ENCODE measurements at places on chromosomes 2 and 18. TPM values are rescaled to one million over a fixed set of nuclear protein-coding genes. Genes with fewer than 3 reads are reported as not detected.
A peak's percentile ranks its signal among the peaks of the same experiment; 100 is the strongest.

Gene SERPINB12
- not detected for polyA plus RNA-seq

Gene C2orf74
- 49.8 TPM for polyA plus RNA-seq

Gene CLEC4F
- polyA plus RNA-seq = not detected

Gene STON1
- polyA plus RNA-seq = 0.17 TPM

GRCh38 chr2:27494284-27494943 lies 586 bp downstream of the FNDC4 start:
- no peak for DNase-seq

DNA sequence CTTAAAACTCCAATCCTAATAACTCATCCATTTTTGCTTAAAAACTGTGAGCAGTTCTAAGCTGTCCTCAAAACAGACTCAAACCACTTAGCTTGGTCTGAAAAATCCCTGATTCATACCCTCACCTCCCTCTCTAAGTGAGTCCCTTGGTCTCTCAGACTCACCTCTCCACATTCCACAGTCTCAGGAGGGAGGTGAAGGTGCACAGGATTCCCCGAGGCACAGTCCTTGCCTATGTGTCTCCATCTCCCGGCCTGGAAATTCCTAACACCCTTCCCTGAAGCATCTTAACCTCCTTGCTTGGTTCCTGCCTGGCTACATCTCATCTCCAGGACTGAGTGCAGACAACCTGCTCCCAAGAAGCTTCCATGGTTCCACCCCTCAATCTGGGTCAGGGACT lies 45.0 kb downstream of the CYRIA start:
- DNase-seq = no peak

DNA sequence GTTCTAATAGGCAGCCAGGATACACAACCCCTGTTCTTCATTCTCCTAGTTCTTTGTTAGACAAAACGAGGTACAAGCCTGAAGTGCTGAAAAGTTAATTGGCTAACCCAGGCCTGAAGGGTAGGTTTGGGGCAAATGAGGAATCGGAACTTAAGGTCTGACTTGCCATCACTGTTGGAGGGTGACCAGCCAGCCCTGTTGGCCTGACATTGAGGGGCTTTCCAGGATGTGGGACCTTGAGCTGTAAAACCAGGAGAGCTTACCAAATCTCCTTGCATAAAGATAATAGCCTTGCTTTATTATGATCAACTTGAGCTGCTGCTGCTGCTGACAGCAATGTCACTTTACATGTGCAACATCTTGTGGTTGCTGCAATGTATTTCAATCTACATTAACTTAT lies 256.0 kb downstream of the VAPA start:
- no peak for DNase-seq

GRCh38 chr18:11980163-11980493 lies 1.2 kb upstream of the IMPA2 start:
- DNase-seq = no peak

DNA sequence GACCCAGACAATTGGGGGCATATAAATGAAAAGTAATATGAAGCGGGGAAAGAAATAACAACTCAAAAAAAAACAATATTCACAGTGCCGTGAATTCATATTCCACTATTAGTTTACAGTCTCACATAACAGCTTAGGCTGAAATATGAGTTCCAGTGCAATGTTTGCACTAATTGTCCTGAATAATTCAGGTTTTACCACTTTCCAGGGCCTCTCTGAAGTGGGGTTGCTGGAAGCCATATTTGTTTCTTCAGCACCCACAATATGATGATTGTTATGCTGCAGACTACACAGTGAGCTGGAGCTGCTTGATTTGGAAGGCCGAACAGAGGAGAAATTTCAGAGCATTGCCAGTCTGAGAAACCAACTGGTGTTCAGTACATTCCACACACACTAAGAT lies 894.5 kb upstream of the ACVR2A start:
- no peak for DNase-seq

- no peak for DNase-seq
Observed at GRCh38 chr2:185796758-185797157, 58.2 kb downstream of the FSIP2 start.

- no peak for DNase-seq
Observed at GRCh38 chr2:20157193-20157891, 67.6 kb downstream of the SDC1 start.

DNA sequence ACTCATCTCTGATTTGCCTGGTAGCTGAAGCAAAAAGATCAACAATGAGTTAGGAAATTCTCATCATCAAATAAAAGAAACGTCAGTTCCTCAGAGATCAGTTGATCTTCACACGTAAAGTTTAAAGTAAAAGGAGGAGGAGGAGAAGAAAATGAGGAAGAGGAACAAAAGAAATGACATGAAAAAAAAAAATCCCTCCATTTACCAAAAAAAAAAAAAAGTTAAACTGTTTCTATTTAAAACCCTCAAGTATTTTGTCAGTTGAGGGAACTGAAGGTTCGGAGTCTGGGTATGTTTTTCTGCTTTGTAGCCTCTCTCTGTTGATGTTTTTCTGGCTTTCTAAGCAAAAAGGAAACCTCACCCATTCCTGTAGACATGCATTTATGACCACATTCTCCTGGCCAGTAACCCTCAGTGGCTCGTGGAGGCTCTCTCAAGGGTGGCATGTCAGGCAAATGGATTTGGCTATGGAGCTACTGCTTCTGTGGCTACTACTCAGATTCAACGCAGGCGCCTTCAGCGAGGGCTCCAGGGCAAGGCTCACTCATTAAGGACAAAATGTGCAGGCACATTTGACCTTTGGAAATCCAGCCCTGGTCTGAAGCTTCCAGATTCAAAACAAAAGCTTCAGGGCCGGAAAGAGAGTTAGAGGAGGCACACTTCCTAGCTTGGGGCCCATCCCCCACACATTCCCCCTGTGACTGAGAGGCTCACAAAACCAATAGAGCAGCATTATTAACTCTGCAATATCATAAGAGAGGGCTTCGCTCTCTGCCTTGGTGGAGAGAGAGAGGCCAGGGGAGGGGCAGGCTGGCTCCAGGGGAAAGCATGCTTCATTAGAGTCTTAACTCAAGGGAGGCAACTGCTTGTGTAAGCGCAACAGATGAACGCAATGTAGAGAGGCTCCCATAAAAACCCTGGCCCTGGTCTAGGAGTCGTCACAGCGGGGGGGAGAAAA lies 22.3 kb downstream of the KLF7 start:
- peak; percentile 75 for DNase-seq

DNA sequence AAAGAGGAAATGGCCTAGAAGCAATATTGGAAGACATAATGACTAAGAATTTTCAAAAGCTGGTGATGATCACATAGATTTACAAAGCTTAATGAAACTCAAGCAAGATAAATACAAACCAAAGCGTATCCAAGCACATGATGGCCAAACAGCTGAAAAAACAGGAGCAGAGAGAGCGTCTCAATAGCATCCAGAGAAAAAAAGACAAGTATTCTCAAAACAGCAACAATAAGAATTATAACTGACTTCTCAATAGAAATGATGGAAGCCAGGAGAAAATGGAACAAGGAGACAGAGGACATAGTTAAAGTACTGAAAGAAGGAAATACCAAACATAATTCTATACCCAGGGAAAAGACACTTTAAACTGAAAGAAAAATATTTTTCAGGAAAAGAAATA lies 437.2 kb upstream of the TNP1 start:
- no peak for DNase-seq

DNA sequence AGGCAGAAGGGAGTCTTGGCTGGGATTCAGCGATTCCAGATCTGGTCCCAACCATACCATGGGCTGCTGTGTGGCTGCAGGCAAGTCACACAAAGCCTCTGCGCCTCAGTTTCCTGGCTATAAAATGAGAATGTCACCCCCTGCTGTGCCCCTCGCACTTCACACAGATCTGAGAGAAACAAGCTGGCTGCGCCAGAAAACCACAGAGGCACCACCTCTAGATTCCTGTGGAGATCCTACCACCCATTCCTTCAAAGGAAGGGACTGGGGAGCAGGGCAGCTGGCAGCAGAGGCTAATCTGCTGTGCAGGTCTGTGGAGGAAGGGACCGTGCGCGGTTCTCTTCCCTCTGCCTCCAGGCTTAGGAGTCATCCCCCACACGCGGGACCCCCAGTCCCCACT lies 19.8 kb downstream of the NEURL3 start:
- DNase-seq = no peak

GRCh38 chr18:11268153-11268552 lies 118.8 kb upstream of the PIEZO2 start:
- DNase-seq = no peak

DNA sequence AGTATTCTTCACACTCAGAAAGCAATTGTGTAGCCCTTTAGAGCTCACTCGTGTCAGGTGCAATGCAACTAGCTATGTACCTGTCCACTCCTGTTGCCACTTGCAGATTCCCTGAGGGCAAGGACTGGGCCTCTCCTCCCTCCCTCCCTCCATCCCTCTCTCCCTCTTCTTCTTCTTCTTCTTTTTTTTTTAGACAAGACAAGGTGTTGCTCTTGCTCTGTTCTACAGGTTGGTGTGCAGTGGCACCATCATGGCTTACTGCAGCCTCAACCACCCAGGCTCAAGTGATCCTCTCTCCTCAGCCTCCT lies 119.7 kb downstream of the ACKR3 start:
- DNase-seq = no peak

GRCh38 chr2:232420463-232421188 lies 14.0 kb downstream of the ALPG start:
- DNase-seq = peak; percentile 18

- DNase-seq = no peak
Observed at GRCh38 chr18:57431467-57432080, 3.6 kb upstream of the ONECUT2 start.

- DNase-seq = peak; percentile 36
Observed at GRCh38 chr2:37156071-37156856, 516 bp downstream of the EIF2AK2 start.

DNA sequence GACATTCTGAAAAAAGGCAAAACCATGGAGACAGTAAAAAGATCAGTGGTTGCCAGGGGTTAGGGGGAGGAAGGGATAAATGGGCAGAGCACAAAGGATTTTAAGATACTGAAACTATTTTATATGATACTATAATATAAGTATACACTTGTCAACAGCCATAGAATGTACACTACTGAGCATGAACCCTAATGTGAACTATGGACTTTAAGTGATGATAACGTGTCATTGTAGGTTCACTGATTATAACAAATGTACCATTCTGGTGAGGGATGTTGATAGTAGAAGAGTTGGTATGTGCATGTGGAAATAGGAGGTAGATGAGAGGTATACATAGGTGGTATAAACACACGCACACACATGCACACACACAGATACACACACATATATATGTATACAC lies 241.6 kb downstream of the NOL4 start:
- no peak for DNase-seq

DNA sequence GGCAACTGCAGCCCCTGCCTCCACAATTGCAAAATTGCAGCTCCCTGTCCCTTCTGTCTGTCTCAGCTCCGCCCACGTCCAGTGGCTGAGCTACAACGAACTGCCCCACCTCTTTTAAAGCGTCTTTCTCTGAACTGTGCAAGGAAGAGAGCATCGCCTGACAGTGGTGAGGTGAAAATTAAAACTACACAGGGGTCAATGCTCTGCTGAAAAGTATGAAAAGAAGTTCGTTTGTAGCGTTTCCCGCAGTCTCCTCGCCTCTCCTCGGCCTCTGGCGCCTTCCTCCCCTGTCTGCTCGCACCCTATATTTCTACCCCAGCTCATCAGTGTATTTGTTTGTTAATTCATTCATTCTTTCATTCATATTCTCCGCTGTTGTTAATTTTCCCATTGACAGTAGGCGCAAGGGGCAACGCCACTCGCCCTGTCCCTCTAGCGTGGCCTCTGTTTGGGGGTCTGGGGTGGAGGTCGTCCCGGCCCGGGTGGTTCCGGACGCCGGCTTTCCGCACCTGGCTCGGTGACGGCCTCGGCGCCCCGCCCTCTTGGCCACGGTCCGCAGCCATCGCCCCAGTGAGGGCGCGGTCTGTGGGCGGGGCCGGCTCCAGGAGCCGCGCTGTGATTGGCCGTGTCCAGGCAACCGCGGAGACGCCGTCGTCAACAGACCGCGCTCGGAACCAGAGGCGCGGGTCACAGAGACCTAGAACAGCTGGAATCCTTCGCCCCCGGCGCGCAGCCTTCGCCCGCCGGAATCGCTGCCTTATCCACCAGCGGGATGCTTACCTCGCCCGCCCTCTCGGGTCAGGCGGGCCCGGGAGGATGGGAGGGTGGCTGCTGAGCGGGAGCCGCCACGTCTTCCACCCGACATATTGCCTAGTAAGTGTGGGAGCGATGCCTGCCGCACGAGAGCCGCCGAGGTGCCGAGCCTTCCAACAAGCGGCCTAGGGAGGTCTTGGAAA lies at the start of gene VWA3B:
Gene VWA3B (plus strand): TSS at position 677 of the 956 bp plus-strand sequence. CDS start 5,926 bp downstream, outside the sequence.
- DNase-seq = peak; percentile 8
